Head of caudate nucleus (tissue), 42 donors: ENCODE measurements at places on chromosomes 11 and 22.
A peak's percentile ranks its signal among the peaks of the same experiment; 100 is the strongest.

DNA sequence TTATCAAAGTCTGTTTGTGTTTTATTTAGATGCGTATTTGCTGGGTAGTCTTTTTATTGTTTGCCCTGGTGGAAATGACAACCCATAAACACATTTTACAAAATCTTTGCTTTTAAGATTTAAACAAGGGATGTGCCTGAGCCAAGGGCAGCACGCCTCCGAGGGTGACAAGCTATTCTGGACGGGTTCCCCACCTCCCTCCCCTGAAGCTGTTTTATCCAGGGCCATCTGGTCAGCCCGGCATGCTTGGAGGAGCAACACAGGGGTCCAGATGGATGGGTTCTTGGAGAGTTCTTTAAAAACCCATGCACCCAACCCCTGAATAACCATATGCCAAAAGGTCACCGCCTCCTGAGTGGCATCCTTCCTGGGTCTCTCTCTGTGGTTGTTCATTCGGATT is 408.9 kb downstream of the OPCML start:
- DNase-seq = no peak

DNA sequence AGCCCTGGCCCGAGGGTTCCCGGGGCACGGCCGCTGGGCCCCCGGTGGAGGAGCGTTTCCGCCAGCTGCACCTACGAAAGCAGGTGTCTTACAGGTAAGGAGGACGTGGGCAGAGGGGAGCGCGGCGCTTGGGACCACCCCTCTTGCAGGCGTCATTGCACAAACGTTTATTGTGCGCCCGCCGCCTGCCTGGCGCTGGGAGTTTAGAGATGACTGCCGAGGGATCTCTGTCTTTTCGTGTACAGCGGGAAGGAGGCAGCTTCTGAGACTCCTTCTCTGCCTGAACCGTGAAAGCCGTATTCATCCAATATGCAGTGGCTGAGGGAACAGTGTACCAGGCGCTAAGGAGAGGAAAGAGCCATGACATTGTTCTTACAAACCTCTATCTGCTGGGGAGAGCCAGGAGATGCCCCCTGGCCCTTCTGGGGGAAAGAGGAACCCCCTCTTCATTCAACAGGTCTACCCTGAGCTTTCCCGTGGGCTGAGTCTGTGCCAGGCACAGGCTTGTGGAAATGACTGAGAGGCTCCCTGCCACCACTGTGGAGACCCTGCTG is 13.8 kb upstream of the DGKZ start:
- no peak for DNase-seq

DNA sequence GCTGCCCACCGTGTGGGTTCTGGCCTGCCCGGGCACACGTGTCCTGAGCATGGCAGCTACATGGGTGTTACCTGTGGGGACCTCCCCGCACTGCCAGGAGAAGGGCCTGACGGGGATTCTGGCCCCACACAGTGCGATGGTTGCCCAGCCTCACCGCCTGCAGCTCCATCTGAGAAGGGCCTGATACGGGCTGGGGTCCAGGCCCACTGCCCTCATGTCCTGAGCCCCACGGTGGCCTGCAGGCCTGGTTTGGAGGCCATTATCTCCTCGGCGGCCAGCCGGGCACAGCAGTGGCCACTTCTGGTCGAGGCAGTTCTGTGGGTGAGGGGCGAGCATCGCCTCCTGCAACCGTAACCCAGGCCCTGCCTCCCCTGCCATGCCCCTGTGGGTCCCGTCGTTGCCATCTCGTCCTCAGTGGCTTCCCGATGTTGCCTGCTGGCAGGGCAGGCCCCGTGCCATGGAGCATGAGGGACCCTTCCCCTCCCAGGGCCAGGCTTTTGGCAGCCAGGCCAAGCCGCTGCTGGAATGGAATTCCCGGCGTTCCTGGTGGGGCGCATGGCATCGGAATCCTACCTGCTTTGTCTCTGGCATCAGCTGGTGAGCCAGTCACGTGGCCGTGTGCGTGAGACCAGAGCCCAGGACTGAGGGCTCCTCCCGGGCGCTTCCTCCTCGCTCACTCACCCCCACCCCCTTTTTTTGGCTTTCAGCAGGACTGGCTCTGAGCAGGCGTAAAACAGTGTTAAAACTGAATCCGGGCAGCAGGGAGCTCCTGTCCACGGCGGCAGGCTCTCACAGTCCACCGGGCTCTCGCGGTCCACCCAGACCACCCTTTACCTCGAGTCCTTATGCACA is 71.9 kb upstream of the PPARA start:
- peak; percentile 72 for DNase-seq

GRCh38 chr11:44870181-44870580 is 80.5 kb downstream of the TP53I11 start:
- no peak for DNase-seq

DNA sequence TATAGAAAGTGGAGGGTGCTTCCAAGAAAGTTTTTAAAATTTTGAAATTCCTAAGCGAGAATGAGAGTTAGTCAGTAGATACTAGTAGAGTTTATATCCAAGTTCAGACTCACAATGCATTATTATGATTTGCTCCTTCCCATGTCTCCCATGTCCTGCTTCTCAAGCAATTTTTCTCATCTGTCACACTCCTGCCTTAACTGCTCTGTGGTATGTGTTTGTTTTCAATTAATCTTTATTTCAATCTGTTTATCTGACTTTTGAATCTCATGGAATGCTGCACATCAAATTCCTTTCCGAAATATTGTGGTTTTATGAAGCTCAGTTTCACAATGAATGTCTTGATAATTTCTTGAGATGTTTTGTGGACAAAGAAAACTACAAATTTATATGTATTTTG is 18.1 kb downstream of the THY1 start:
- DNase-seq = no peak

GRCh38 chr22:17580441-17581031 is 17.2 kb downstream of the SLC25A18 start:
- no peak for DNase-seq

DNA sequence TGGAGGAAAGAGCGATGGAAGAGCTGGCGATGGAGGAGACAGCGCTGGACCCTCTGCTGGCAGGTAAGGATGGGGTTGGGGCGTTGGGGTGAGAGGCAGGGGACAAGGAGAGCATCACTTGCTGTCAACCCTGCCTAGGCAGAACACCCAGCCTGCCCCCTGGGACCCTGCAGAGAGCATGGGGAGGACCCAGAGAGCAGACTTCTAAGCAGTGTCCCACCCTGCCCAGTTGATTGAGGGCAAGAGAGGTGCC is 111.6 kb upstream of the ANO1 start:
- no peak for DNase-seq

GRCh38 chr11:8375932-8376331 is 112.3 kb upstream of the LMO1 start:
- no peak for DNase-seq

DNA sequence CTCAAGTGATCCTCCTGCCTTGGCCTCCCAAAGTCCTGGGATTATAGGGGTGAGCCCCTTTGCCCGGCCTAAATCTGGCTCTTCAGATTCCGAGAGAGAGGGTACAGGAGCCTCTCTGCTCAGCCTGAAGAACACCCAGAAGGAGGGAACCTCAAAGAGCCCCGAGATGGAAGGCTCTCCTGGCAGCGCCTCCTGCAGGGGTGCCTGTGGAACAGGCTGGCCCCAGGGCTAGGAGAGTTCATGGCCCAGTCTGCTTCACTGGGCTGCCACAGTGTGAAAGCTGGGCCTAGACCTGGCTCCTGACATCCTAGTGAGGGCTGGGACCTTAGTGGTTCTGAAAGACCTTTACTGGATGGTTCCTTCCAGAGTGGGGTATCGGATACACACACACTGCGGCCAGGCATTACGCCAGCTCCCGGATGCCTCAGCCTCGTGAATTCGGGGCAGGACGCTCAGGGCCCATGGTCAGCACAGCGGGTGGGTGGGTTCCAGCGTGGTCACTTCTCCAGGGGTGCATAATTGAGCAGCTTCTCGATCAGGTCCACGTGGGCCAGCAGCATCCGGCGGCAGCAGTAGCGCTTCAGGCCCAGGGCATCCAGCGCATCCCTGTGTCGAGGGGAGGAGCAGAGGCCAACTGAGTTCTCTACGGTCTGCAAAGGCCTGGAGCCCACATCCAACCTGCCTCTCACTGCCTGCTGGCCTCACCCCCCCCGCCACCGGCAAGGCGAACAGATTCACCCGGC is 2.3 kb downstream of the POLR2L start:
- no peak for DNase-seq

- DNase-seq = no peak
These were observed 32.7 kb upstream of the MOB2 start for GRCh38 chr11:1519028-1520010.

- no peak for DNase-seq
These were observed 465.5 kb downstream of the GUCY1A2 start for GRCh38 chr11:106552694-106553203.

DNA sequence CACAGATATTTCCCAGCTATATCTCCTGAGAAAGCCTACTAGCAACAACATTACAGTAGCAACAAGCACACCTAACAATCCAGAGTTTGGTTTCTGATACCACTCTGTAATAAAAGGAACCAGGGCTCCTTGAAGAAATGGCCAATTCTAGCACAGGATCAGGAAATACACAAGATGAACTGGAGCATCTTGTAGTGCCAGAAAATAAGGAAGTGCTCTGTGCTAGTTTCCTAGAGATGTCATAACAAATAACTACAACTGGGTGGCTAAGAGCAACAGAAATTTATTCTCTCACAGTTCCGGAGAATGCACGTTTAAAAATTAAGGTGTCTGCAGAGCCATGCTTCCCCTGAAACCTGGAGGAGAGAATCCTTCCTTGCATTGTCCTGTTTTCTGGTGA is 217.8 kb downstream of the KIRREL3 start:
- no peak for DNase-seq

DNA sequence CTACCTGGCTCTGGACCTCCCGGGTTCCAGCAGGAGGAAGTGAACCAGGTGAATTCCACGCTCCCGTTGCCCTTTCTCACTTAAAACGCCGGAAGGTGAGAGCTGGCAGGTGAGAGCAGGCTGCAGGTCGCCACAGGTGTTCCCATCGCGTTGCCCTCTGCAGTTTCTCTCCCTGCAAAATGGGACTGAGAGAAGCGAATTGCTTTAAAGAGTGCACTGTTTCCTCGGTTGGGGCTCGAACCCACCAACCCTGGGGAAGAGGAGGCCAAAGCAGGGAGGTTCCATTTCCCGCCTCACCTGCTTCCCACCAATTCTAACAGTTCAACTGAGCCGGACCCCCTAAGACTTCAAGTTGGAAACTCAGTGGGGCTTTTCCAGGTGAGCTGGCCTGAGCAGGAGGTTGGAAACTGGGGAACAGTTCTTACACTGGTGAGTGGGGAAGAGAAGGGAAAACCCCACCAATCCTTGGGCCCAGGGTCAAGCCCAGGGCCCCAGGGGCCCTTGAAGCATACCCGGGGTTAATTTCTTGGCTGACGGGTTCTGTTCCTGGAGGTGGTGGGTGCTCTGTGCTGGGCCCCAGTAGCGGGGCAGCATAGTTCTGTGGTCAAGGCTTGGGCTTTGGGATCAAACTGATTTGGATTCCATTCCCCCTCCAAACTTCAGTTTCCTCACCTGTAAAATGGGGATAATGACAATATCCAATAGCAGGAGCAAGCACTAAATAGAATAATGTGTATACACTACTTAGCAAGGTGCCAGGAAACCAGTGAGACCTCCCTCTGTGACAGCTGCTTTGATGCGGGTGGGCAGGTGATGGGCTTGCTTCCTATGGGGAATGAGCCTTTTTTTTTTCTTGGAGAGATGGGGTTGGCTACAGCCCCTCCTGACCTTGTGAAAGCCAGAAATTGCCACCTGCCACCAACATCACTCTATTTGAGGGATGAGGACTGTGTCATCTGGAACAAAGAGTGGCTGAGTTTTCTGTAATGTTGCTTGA is 788 bp downstream of the CD82 start:
- DNase-seq = no peak

DNA sequence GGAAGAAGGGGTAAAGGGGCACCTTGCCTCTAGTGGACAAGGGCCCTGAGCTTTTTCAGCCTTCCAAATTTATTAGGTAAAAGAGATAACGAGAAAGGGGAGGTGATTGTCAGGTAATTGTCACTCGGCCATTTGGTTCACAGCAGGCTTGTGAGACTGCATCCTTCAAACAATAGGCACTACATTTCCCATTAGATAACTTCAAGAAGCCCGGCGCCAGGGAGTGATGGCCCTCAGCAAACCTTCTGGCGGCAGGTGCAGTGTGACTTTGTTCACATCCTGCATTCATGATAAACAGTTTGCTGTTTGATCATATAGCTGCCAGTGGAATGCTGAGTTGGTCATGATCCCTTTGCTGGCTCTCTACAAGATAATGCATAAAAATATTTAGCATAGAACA is 185.1 kb downstream of the CWF19L2 start:
- DNase-seq = no peak

GRCh38 chr11:34613552-34614056 is 7.3 kb upstream of the EHF start:
- no peak for DNase-seq
